ENCODE measurements at places on chromosomes 6 and 20. TPM values are rescaled to one million over a fixed set of nuclear protein-coding genes. Genes with fewer than 3 reads are reported as not detected.

The LIN28B gene
- total RNA-seq, result not detected

The SMAP1 gene
- 30.4 TPM for total RNA-seq

The SLC26A8 gene
- total RNA-seq, result not detected

The ANGPT4 gene
- total RNA-seq, result not detected

The RGL2 gene
- total RNA-seq, result 23.0 TPM

The KHDC1 gene
- 4.8 TPM for total RNA-seq

The TAGAP gene
- 2.0 TPM for total RNA-seq

The GMEB2 gene
- 5.8 TPM for total RNA-seq

All from right atrium auricular region (tissue), 2 donors.